ENCODE measurements at places on chromosomes 12 and 14. TPM values are rescaled to one million over a fixed set of nuclear protein-coding genes. Genes with fewer than 3 reads are reported as not detected.

Gene CFAP73
- total RNA-seq = not detected

- DNase-seq = no peak
These were observed 20.6 kb downstream of the FUT8 start for GRCh38 chr14:65433157-65433556.

- no peak for DNase-seq
These were observed 20.6 kb upstream of the MYL2 start for GRCh38 chr12:110940933-110941332.

DNA sequence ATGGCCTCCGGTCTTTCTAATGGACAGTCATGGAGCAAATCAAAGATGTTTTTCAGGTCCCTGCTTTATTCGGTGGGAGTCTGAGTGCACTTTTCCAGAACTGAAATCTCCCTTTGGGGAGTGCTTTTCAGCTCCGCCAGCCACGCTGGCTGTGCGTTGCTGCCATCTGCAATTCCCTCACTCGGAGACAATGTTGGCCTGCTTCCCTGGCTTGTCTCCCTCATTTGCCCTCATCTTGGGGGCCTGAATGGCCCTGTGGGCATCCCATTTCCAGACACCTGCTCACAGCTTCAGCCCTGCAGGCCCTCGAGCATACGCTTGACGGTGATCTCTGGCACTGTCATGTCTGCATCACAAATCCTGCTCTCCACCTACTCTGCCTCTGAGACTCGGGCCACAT lies 103.8 kb downstream of the CCDC92 start:
- DNase-seq = no peak

Data from H4 (cell line).